Activated CD4-positive, alpha-beta T cell treated with anti-CD3 and anti-CD28 coated beads, Interleukin-2, amount 50 U/mL, for 1 hour (primary cell): ENCODE measurements at places on chromosomes 13 and 19.

GRCh38 chr19:757811-758668 is 7.1 kb downstream of the MISP start:
- no peak for DNase-seq

GRCh38 chr13:101262306-101262705 is 154.0 kb downstream of the NALCN start:
- no peak for DNase-seq

DNA sequence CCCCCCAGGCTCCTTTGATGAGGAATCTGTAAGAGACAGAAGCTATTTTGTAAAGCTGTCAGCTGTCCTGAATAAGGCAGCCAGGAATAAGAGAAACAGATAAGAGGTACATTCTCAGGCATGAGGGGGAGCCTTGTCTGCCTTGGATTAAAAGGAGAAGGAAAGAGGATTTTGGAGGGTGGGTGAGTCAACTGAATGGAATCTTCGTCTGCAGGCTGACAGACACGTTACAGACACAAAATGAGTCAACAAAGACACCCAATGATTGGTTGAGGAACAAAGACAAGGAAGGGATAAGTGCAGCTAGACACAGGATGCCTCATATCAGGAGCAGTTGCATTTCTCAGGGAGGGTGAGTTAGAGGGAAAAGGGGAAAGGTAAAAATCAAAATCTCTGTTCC is 162.5 kb downstream of the OLFM4 start:
- no peak for DNase-seq

- no peak for DNase-seq
Observed at GRCh38 chr13:58946274-58946673, 1217.5 kb downstream of the DIAPH3 start.

DNA sequence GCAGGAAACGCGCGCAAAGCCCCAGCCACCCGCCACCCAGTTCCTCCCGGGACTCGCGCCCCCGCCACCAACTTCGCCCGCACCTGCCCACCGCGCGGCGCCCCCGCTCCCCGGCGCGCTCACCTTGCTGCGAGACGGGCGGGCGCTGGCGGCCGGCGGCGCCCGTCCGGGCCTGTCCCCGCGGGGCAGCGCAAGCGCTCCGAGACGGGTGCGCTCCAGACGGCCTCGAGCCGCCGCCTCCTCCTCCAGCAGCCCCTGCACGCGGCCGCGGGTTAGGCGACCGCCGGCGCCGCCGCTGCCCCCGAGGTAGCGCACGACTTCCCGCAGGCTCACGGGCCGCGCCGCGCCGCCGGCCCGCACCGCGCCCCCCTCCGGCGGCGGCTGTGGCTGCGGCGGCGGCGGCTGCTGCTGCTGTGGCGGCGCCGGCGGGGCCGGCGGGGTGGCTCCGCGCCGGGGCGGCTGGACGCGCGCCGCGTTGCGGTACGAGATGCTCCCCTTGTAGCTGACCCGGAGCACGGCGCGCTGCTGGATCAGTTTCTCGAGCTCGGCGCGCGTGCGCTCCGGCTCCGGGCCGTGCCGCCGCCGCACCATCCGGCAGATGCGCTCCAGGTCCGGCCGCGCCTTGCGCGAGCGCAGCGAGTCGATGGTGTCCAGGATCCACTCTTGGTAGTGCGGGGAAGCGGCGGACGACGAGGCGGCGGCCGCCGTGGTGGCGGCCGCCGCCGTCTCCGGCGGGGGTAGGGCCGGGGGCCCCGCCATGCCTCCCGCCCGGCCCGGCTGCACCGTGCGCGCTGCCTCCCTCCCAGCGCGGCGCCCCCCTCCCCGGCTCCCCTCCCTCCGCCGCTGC is 666 bp downstream of the SAMD1 start:
- peak; percentile 46 for DNase-seq

- DNase-seq = no peak
Observed at GRCh38 chr13:52085421-52085820, 43.5 kb downstream of the NEK5 start.

DNA sequence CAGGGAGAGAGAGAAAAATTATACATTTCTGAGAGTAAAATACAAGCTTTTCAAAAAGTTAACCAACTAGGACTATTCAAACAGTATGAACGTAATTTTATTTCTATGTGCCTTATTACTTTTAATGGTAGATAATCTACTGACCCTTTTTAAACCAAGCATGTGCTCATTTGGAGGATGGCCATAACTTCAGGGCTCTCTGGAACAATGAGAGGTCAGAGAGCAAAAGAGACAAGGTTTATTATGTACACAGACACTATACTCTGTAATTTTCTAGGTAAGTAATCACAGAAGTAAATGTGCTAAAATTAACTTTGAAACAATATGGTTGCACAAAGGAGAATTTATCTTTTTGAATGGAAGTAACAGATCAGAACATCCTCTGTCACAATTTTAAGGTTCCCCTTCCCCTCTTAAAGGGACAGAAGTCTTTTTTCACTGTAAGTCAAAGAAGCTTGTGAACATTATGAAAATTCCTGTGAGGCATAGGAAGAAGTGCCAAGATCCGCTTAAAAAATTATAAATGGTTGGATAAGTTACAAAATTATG is 1.0 kb downstream of the POSTN start:
- DNase-seq = no peak

DNA sequence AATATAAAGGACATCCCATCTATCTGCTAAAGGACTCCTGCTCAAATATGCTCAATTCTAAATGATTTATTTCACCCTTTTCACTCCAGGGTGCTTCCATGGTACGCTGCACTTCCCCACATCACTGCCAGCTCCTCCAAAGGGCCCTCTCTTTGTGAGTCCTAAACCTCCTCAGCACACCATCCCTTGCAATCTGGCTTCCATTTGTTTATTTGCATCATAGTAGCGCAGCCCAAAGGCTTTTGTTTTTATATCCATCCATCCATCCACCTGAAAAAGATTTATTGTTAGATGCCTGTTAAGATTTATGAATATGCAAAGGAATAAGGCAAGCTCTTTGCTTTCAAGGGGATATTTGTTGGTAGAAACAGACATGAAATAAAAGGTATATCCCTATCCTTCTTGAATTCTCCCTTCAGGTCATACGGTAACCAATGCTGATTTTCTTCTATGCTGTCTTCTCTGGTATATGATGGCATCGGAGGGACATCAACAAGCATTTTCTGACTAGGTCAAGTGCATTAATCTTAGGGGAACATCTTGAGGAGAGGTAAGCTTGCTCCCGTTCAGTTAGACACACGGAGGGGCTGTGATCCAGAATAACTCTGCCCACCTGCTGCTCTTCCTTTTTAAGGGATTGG is 397.6 kb downstream of the LIG4 start:
- DNase-seq = no peak

DNA sequence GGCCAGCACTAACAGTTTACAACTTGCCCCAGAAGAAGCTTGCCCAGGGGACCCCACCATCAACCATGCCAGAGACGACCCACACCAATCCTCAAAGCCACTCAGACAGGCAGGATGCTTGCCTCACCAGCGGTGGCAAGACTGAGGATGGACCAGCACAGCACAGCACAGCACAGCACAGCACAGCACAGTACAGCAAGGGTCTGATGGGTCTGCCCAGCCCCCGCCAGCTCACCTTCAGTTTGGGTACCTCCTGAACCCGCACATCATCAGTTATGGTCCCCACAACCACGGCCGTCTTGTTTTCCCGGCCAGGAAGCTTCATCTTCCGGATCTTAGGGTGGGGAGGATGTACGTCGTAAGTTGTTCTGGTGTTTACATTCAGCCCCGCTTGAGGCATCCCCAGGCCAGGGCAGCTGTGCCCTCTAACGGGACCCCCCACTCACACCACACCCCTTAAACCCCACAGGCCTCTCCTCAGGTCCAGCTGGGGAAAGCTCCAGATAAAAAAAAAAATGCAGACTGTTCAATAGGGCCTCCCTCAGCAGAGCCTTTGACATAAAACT is 1.7 kb upstream of the FAM83E start:
- no peak for DNase-seq

GRCh38 chr13:100983111-100983510 is 308.5 kb upstream of the TMTC4 start:
- DNase-seq = no peak

DNA sequence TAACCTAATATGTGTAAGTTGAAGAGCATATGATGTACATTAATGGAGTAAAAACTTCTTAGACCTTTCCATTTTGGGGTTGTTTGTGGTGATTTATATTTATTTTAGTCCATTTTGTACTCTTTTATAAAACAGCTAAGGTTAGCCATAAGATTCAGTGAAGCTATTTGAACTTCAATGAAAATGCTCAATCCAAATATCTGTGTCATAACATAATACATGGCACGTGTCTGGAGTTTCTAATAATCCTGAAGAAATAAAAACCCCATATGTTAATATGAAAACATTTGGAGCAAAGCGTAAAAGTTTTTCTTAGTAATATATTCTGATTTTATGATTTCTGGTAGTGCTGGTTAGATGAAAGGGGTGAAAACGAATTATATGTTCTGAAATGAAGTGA is 1729.7 kb downstream of the PCDH9 start:
- no peak for DNase-seq

GRCh38 chr19:28074773-28075172 is 1138.2 kb downstream of the UQCRFS1 start:
- DNase-seq = no peak

GRCh38 chr13:37070956-37071355 is 11.5 kb upstream of the SUPT20H start:
- no peak for DNase-seq

- no peak for DNase-seq
Observed at GRCh38 chr13:111202745-111203144, 87.6 kb downstream of the ARHGEF7 start.
